Fibroblast of skin of left quadriceps (primary cell): ENCODE measurements at places on chromosomes 16 and 17.

DNA sequence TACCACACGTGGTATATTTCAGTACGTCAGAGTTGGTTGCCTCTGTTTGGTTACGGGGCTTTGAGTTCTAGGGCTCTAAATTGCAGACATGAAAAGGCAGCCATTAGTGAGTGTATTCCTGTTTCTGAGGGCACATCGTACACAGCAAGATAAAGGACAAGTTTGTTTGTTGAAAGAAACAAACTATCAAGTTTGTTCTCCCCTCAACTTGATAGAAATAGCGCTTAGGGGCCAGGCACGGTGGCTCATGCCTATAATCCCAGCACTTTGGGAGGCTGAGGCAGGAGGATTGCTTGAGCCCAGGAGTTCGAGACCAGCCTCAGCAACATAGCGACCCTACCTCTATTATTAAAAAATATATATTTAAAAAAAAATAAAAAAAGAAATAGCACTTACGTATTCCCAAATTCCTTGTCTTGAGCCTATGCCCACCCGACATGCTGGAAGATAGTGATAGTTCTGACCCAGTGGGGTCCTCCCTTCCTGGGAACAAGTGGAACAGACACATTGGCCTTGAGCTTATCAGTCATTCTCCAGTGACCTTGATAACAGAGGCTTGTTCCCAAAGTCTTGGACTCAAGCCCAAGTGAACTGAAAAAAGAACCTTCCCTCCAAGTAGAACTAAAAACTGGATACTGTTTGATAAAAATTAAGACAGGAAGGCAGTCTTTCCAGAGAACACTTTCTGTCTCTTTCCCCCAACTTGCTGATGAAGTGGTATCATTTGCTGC, 139.9 kb upstream of the CACNG3 start:
- no peak for DNase-seq

DNA sequence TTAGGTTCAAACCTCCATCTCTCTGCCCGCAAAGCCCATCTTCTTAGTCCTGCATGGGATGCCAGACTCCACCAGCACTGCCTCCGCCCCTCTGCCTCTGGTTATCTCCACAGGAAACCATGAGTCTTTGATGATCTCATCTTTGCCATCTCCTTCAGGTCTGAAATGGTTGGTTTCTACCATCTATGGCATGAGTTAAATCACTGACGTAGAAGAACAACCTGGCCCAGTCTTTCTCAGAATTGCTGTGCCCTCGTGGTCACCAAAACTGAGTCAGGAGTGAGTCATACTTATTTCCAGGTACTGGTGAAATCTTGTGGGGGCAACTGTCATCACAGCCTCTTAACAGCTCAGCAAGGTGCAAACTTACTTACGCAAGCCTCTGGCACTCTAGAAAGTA, 468.7 kb upstream of the C16orf82 start:
- DNase-seq: no peak

DNA sequence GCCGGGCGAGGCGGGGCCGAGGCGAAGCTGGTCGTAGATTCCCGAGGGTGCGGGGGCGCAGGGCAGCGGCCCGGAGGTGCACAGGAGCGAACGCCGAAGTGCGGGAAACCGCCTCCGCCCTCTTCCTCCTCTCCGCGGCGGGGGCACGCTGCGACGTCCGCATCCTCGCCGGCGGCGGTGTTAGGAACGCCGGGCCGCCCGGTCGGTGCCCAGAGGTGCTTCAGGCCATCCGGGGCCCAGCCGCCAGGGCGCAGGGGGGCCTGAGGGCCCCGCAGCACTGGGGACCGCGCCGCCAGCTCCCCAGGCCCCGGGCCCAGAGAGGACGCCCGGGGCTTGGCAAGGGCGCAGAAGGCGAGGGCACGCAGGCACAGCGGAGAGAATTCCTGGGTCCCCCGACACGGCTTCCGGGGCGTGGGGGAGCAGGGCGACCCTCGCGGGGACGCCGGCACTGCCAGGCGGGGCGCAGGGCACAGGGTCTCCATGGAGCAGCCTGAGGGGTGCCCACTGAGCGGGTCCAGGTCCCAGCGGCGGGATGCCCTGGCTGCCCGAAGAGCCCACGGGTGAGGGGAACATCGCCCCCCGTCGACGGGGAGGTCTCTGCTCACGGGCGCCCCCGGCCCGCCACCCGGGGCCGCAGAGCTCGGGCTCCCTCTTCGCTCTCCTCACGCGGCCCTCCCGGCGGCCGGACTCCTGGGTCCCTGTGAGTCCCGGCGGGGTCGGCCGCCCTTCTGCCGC, 576 bp downstream of the EPOP start:
- no peak for DNase-seq

- no peak for DNase-seq
These were observed 31.8 kb upstream of the APPBP2 start for GRCh38 chr17:60557805-60558204.

- no peak for DNase-seq
These were observed 6.4 kb upstream of the SLC39A11 start for GRCh38 chr17:73098919-73099318.

- no peak for DNase-seq
These were observed 22.7 kb downstream of the PEMT start for GRCh38 chr17:17568772-17569195.

- no peak for DNase-seq
These were observed 9.8 kb upstream of the RNF157 start for GRCh38 chr17:76250141-76250540.

GRCh38 chr16:24759006-24759405, 29.6 kb downstream of the TNRC6A start:
- no peak for DNase-seq

DNA sequence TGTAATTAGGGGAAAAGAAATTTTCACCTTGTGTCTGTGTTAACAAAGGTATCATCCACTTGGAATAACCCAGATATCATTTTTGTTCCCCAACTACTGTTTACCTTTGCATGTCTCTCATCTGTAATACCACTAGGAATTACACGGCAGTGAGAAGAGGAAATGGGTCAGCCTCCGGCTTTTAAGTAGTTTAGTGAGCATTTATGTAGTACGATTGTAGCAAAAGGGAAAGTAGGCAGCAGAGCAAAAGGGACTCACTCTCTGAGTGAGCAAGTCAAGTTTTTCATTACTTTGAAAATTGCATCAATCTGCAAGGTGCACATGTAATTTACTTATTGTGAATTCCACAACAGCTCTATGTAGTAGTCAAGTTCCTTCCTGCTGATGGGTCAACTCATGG, 11.2 kb downstream of the PHF12 start:
- DNase-seq: no peak

DNA sequence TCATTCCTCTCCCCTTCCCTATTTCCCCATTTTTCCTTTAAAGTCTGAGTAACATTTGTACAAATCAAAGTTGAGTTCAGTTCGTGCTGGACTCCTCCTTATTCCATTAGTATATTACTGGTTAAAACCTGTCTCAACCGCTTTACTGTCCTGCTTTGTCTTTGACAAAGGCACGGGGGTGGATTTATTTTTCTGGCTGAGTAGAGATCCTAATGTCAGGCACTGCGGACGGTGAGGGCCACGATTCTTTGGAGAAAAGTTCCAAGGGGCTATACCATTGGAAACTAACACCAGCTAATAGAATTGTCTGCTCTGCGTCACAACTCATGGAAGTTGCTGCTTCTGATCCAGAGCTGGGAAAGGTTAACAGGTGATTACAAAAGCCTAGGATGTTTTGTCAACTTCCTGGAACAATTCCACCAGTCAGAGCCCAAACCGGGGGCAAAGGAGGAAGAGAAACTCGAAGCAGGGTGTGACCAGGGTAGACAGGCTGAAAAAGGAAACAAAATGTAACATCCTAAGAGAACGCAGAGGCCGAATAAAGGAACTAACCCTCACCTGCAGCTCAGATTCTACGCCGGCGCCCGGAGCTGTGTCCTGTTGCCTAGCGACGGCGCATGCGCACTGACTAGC, 12.4 kb downstream of the TAT start:
- no peak for DNase-seq

GRCh38 chr16:59046335-59046734, 312.2 kb upstream of the GOT2 start:
- DNase-seq: peak; percentile 57

DNA sequence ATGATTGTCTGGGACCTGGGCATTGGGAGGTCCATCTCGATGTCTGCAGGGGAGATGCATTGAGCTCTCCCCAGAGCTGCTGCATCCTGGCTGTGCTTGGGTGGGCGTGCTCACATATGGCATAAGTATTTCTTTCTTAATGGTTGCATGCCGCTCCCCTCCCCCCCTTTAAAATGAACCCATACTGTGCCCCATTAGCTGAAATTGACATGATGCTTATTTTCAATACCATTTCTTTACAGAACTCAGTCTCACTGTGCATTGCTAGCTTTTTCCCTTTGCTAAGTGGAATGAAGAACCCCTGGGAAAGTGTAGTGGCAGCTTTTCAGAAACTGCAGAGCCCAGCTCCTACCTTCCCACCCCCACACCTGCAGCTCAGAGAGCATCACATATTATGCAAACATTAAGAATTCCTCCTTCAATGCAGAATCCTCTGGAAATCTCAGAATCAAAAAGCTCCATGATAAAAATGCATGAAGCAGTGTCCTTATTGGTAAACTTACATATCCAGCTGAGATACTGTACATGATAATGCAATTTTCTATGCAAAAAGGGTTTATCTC, 56.4 kb downstream of the HS3ST4 start:
- no peak for DNase-seq

- no peak for DNase-seq
These were observed 32.7 kb upstream of the RPH3AL start for GRCh38 chr17:385178-385835.
